ENCODE measurements at places on chromosomes 1 and 21. TPM values are rescaled to one million over a fixed set of nuclear protein-coding genes. Genes with fewer than 3 reads are reported as not detected.
A peak's percentile ranks its signal among the peaks of the same experiment; 100 is the strongest.

DCAF6 gene
- 64.0 TPM for total RNA-seq

DNA sequence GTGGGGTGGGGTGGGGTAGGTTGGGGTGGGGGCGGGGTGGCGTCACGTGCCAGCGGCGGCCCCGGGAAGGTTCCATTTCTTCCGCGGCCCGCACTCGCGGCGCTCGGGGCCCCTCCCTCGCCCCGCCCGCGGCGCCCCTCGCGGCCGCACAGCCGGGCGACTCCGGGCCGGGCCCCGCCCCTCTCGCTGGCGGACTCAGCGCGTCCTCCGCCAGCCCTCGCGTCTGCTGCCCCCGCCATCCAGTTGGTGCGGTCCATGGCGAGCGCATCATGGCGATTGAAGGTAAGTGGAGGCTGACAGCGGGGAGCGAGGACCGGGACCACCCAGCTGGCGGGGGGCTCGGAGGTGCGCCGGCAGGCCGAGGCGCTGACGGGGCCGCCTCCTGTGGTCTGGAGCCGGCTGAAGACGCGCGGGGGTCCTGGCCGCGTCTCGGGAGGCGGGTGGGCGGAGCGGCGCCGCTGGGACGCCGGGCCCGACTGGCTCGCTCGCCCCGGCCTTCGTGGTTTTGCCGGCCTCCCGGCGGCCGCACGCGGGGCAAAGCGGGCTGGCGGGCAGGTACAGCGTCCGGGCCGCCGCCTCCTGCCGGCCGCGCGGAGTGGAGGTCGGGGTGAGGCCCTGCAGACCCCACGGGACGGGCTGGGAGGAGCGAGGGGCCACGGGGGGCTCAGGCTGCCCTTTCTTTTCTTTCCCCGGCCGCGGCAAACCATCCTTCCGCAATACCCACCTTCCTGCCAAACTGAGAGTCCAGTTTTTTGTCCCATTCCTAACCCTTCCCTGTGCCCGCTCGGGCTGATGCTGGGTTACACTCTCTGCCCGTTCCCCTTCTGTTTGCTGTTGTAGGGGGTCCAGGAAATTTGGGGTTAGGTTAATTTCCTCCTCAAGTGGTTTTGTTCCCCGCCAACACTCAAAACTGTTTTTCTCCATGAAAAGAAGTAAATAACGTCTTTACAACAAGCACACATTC, at the start of gene SYT14:
TSS of gene SYT14 (plus strand) at position 222 of the 964 bp plus-strand sequence. CDS start at position 270, 48 bp downstream.
- H3K4me1 ChIP-seq = no peaks in the 10 kb centered on the region
- no peaks in the 10 kb centered on the region for H3K36me3 ChIP-seq
- no peaks in the 10 kb centered on the region for H3K27me3 ChIP-seq
- H3K27ac ChIP-seq = no peak within 1 kb of the TSS
- peak within 1 kb of the TSS; percentile 29 for H3K4me3 ChIP-seq

DNA sequence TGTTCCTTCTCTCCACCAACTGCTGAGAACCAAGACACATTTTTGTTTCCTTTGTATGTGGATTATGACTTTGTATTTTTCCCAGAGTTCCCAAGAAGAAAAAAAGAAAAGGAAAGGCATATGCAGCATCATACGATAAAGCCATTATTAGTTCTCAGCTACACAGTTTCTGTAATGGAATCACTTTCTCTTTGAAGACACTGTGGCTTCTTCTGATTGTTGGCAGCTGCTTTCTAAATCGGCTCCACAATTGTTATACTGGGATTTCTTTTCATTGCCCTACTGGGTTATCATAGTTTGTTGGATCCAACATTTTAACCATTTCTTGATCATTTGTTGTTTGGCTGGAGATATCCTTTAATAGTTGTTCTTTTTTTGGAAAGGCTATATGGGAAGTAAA, 89.5 kb upstream of the HIVEP3 start:
- H3K4me1 ChIP-seq = peaks cover 10% of the 10 kb centered on the region
- no peak for DNase-seq
- no peaks in the 10 kb centered on the region for H3K36me3 ChIP-seq

DNA sequence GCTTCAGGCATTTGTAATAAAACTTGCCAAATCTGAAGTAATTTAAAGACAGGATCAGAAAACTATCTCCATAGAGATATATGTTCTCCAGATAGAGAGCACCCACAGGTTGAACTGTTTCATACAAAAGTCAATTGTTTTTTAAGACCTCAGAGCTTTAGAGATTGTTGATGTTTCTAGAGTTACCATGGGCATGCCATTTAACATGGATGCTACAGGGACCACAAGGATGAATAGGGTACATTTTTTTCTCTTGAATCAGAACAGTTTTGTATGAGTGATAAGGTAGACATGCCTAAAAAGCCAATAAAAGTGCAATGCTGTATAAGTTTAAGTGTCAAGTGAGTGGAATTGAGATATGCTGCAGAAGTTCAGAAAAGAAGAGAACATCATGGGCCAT, 511.0 kb upstream of the CAMK1G start:
- H3K4me1 ChIP-seq = no peaks in the 10 kb centered on the region
- H3K27ac ChIP-seq = no peak overlapping the region
- no peaks in the 10 kb centered on the region for H3K27me3 ChIP-seq

TTLL10 gene
- 4.2 TPM for total RNA-seq

- H3K27me3 ChIP-seq = no peaks in the 10 kb centered on the region
- no peak overlapping the region for H3K27ac ChIP-seq
- H3K4me1 ChIP-seq = peaks cover 5% of the 10 kb centered on the region
- no peaks in the 10 kb centered on the region for H3K36me3 ChIP-seq
- DNase-seq = no peak
Measured at GRCh38 chr1:184954232-184954995, 19.9 kb downstream of the NIBAN1 start.

SLC9C2 gene
- 1.5 TPM for total RNA-seq

- H3K27me3 ChIP-seq = no peaks in the 10 kb centered on the region
- no peak overlapping the region for H3K27ac ChIP-seq
- no peaks in the 10 kb centered on the region for H3K36me3 ChIP-seq
- no peaks in the 10 kb centered on the region for H3K4me1 ChIP-seq
Measured at GRCh38 chr1:230785636-230786384, 38.6 kb downstream of the CAPN9 start.

GRCh38 chr21:26107429-26107828, 63.1 kb downstream of the APP start:
- H3K27ac ChIP-seq = no peak overlapping the region
- H3K4me3 ChIP-seq = no peak overlapping the region
- H3K27me3 ChIP-seq = no peaks in the 10 kb centered on the region
- DNase-seq = no peak
- H3K36me3 ChIP-seq = no peaks in the 10 kb centered on the region
- no peaks in the 10 kb centered on the region for H3K4me1 ChIP-seq

- no peak overlapping the region for H3K4me3 ChIP-seq
- H3K4me1 ChIP-seq = no peaks in the 10 kb centered on the region
- H3K27ac ChIP-seq = no peak overlapping the region
- no peak for DNase-seq
Measured at GRCh38 chr21:31382060-31382459, 38.0 kb upstream of the TIAM1 start.

GRCh38 chr1:54922921-54923421, 36.0 kb upstream of the DHCR24 start:
- peaks cover 11% of the 10 kb centered on the region for H3K4me1 ChIP-seq
- H3K36me3 ChIP-seq = no peaks in the 10 kb centered on the region

OR2L5 gene
- total RNA-seq = not detected

DNA sequence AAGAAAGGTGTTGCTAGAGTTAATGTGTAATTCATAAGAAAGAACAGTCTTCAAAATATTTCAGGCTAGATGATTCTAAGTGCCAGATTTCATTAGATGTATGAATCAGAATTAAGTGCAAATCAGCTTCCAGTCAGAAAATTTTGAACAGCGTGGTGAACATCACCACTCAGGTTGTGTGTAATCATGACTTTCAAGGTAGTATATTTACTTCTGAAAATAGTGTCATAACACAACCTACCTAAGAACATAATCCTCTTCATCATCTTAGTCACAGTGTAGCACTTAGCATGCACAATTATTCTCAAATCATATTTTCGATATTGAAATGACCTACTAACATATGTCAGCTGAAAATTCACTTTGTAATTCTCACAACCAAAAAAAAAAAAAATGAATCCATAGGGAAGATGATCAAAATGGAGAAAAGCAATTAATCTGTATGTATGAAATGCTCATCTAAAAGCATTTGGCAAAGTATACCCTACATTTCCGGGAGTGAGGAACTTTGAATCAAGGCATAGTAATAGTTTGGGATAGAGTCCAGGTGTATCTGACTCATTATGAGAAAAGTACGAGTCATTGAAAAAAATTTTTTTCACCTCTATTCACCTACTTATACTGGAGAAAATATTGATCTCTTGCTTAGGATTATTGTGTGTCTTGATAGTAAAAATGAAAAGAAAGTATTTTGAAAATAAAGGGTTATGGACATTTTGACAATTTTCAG, 221.8 kb upstream of the CHRM3 start:
- no peak overlapping the region for H3K4me3 ChIP-seq
- no peaks in the 10 kb centered on the region for H3K36me3 ChIP-seq
- H3K4me1 ChIP-seq = no peaks in the 10 kb centered on the region
- no peak overlapping the region for H3K27ac ChIP-seq
- H3K27me3 ChIP-seq = no peaks in the 10 kb centered on the region

ACKR1 gene
- total RNA-seq = 2.1 TPM

SNX27 gene
- 35.0 TPM for total RNA-seq

TRIM46 gene
- total RNA-seq = not detected

DNA sequence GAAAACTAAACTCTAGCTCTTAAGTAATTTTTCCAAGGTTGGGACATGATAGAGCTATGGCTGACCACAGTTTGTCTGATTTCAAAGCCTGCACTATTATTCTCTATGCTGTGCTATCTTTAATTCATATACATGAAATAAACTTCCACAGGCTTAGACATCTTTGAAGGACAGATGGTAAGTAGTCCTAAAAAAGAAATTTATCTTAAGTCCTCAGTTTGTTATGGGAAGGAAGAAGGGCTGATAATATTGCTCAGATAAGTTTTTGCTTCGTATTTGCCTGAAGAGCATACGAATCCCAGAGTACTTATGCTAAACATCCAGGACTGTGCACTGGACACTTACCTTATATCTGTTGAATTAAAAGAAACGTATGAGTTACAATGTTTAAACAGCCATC, 39.6 kb downstream of the VCAM1 start:
- no peak overlapping the region for H3K4me3 ChIP-seq
- H3K4me1 ChIP-seq = no peaks in the 10 kb centered on the region
- no peak overlapping the region for H3K27ac ChIP-seq

DNA sequence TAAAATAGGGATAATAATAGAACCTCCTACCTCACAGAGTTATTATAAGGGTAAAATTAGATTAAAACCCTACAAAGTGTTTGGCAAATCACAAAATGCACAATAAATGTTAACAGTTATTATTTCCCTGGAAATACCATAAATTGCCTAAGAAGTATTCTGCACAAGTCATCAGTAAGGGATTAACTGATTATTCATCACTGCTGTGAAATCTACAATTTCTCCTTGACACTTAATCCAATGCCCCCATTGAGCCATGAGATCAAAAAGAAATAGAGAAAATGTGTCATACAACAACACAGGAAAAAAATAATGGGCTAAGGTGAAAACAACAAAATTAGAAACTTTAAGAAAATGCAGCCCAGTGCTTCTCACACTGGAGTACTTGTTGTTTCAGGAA, 6.7 kb upstream of the SEC16B start:
- no peaks in the 10 kb centered on the region for H3K27me3 ChIP-seq
- H3K4me3 ChIP-seq = no peak overlapping the region
- no peak for DNase-seq
- H3K36me3 ChIP-seq = no peaks in the 10 kb centered on the region
- H3K27ac ChIP-seq = no peak overlapping the region

KLHDC9 gene
- 6.8 TPM for total RNA-seq

DNA sequence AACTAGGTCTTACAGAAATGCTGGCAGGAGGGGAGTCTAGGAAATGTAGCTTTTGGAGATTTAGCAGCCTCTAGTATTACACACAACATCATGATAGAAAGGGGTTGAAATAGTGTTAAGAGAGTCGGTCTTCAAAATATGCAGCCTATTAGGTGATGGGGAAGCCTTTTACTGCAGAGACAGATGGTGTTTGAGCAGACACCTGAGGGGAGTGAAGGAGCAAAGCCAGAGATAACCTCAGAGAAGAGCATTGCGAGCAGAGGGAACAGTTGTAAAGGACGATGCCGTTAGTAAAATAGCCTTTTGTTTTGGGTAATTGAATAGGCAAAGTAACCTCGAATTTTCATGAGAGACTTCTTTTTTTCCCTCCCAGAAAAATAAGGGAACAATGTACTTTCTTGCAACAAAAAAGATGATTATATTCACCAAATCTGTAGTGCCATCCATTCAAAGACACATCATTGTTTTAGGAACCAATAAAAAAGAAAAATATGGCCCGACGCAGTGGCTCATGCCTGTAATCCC, 66.3 kb upstream of the KIF1B start:
- H3K36me3 ChIP-seq = no peaks in the 10 kb centered on the region
- H3K27ac ChIP-seq = no peak overlapping the region
- no peaks in the 10 kb centered on the region for H3K4me1 ChIP-seq

CCDC30 gene
- 9.4 TPM for total RNA-seq

DNA sequence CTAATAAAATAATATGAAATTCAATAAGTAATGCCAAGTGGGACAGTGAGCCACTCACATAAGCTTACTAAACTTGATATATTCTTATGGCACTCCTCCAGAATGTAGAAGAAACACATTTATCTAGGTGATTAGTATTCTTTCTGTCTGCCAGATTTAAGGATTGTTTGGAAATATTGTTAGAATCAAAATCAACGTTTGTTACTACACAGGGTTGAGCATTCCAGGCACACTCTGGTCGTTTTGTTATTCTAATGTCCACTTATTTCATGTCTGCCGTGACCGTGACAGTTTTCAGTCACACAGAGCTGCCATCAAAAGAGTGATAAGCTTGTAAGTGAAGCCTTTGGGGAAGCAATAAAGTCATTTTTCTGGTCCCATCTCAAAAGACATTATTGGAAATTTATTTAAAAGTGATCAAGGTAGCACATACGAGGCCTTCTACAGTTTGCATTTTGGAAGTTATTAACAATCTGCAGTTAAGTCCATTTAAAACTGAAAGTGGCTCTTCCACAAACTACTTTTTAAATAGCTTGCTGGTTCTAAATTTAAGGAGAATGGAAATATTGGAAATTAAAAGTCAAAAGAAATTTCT, 38.0 kb downstream of the NFIA start:
- no peak for DNase-seq
- no peaks in the 10 kb centered on the region for H3K36me3 ChIP-seq
- no peak overlapping the region for H3K4me3 ChIP-seq
- H3K4me1 ChIP-seq = peaks cover 33% of the 10 kb centered on the region
- no peaks in the 10 kb centered on the region for H3K27me3 ChIP-seq
- H3K27ac ChIP-seq = peak overlapping the region; percentile 3

GRCh38 chr1:114092186-114093062, 61.2 kb downstream of the SYT6 start:
- H3K4me3 ChIP-seq = no peak overlapping the region
- H3K27ac ChIP-seq = no peak overlapping the region
- H3K4me1 ChIP-seq = no peaks in the 10 kb centered on the region
- no peaks in the 10 kb centered on the region for H3K36me3 ChIP-seq

GRCh38 chr1:204989266-204990058, 53.5 kb upstream of the CNTN2 start:
- peak; percentile 69 for DNase-seq
- no peak overlapping the region for H3K27ac ChIP-seq
- no peak overlapping the region for H3K4me3 ChIP-seq
- H3K4me1 ChIP-seq = no peaks in the 10 kb centered on the region
- no peaks in the 10 kb centered on the region for H3K36me3 ChIP-seq

- no peak overlapping the region for H3K4me3 ChIP-seq
- no peak overlapping the region for H3K27ac ChIP-seq
- no peaks in the 10 kb centered on the region for H3K27me3 ChIP-seq
- H3K36me3 ChIP-seq = no peaks in the 10 kb centered on the region
- H3K4me1 ChIP-seq = peaks cover 10% of the 10 kb centered on the region
Measured at GRCh38 chr1:185559151-185559550, 175.0 kb upstream of the HMCN1 start.

Measured in upper lobe of left lung (tissue), 6 donors.